T-helper 1 cell treated with Interleukin-12 subunit alpha and Interleukin-12 subunit beta and Interleukin-4 antibody, amounts not matched to agents 30 ng/mL and 1 ng/mL, for 36 hours (primary cell): ENCODE measurements at places on chromosomes 3 and 15. TPM values are rescaled to one million over a fixed set of nuclear protein-coding genes. Genes with fewer than 3 reads are reported as not detected.

CGGBP1 gene
- total RNA-seq = 93.3 and 106 TPM in 2 replicates

MAP6D1 gene
- 0.76 and 1.1 TPM in 2 replicates for total RNA-seq

FAM98B gene
- total RNA-seq = 34.7 and 36.0 TPM in 2 replicates

ITGB5 gene
- 0.59 and 0.73 TPM in 2 replicates for total RNA-seq

CASR gene
- not detected in 2 replicates for total RNA-seq

ST3GAL6 gene
- 0.29 TPM in 1 of 2 replicates, not detected in the other for total RNA-seq

CPEB1 gene
- not detected in 2 replicates for total RNA-seq

TICRR gene
- total RNA-seq = 14.1 and 15.4 TPM in 2 replicates

STRIT1 gene
- not detected in 2 replicates for total RNA-seq

SERPINI2 gene
- not detected in 2 replicates for total RNA-seq

CIB2 gene
- total RNA-seq = 1.4 and 1.9 TPM in 2 replicates

FANCD2OS gene
- total RNA-seq = not detected in 2 replicates

SLC28A1 gene
- total RNA-seq = not detected in 2 replicates

DNAH12 gene
- total RNA-seq = 0.10 and 0.20 TPM in 2 replicates

CNTN3 gene
- total RNA-seq = not detected in 2 replicates

SIDT1 gene
- 28.2 and 29.9 TPM in 2 replicates for total RNA-seq

SLC28A2 gene
- not detected in 2 replicates for total RNA-seq

EXOSC7 gene
- total RNA-seq = 56.0 and 62.9 TPM in 2 replicates

TMA7 gene
- 218 and 228 TPM in 2 replicates for total RNA-seq

ASB7 gene
- 23.3 and 26.7 TPM in 2 replicates for total RNA-seq

ALS2CL gene
- 1.6 and 1.9 TPM in 2 replicates for total RNA-seq

GCSAM gene
- 5.3 and 5.7 TPM in 2 replicates for total RNA-seq

SH3GL3 gene
- not detected in 2 replicates for total RNA-seq

THAP10 gene
- total RNA-seq = not detected in 2 replicates

NFKBIZ gene
- 137 and 149 TPM in 2 replicates for total RNA-seq

TJP1 gene
- total RNA-seq = not detected in 2 replicates

CLEC3B gene
- 1.0 TPM in 1 of 2 replicates, not detected in the other for total RNA-seq

CFAP20DC gene
- total RNA-seq = 0.27 and 0.54 TPM in 2 replicates

NIPA2 gene
- total RNA-seq = 50.4 and 51.0 TPM in 2 replicates

THSD4 gene
- total RNA-seq = not detected in 2 replicates

SI gene
- total RNA-seq = not detected in 2 replicates

SUCNR1 gene
- not detected in 2 replicates for total RNA-seq

LRRC31 gene
- not detected in 2 replicates for total RNA-seq

ANKDD1A gene
- total RNA-seq = 2.2 and 2.6 TPM in 2 replicates

MCF2L2 gene
- total RNA-seq = 3.8 and 3.9 TPM in 2 replicates

IMPG2 gene
- total RNA-seq = 0.51 and 0.54 TPM in 2 replicates

DLG1 gene
- 82.3 and 86.0 TPM in 2 replicates for total RNA-seq

SAMD7 gene
- total RNA-seq = not detected in 2 replicates

RTP1 gene
- not detected in 2 replicates for total RNA-seq

RNF168 gene
- 31.1 and 32.2 TPM in 2 replicates for total RNA-seq

VIPR1 gene
- 4.4 and 5.0 TPM in 2 replicates for total RNA-seq

GABRR3 gene
- total RNA-seq = not detected in 2 replicates

KIF23 gene
- total RNA-seq = 46.4 and 47.2 TPM in 2 replicates

TMC3 gene
- not detected in 2 replicates for total RNA-seq

HIGD2B gene
- 0.20 TPM in 2 replicates for total RNA-seq

CA12 gene
- total RNA-seq = not detected in 2 replicates

PRTG gene
- not detected in 2 replicates for total RNA-seq

EEF1AKMT4 gene
- 6.2 and 6.5 TPM in 2 replicates for total RNA-seq
